ENCODE measurements at places on chromosomes 2 and 18. TPM values are rescaled to one million over a fixed set of nuclear protein-coding genes. Genes with fewer than 3 reads are reported as not detected.

- DNase-seq = no peak
Measured at GRCh38 chr2:148508878-148509287, 135.7 kb upstream of the EPC2 start.

SLC11A1 gene
- 0.70 TPM for polyA plus RNA-seq

GKN2 gene
- polyA plus RNA-seq = 1.1 TPM

DNA sequence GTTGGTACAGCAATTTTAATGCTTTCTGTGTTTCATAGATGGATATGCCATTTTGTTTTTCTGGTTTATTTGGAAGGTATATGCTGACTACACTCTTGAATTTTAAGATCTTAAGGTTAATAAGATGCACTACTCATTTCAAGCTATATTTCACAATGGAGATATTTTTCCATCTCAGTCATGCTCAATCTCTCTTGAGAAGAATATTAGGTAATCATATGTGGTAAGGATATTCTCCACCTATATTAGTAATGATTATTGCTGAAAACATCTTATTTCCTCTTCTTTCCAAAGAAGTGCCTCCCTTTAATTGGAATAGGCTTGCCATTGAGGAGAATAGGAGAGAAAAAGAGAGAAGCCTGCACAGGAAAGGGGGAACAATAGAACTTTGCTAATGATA lies 40.1 kb downstream of the EPB41L3 start:
- DNase-seq = no peak

DNA sequence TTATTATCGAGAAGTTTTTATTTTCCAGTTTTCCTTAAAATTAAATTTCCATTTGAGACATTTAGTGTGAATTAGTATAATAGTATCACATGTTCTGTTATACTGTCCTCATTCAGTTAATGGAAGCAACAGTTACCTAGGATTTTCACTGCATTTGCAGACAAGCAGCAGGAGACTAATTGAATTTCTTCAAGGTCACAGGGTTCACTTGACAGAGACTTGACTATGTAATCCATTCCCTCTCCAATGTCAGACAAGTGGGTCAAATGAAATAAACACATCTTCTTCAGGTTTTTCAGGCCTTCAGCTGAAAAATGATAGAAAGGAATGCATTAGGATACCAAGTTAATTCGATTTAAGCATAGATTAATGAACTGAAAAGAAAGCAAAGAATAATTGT lies 26.7 kb downstream of the NLRC4 start:
- DNase-seq = no peak

DNA sequence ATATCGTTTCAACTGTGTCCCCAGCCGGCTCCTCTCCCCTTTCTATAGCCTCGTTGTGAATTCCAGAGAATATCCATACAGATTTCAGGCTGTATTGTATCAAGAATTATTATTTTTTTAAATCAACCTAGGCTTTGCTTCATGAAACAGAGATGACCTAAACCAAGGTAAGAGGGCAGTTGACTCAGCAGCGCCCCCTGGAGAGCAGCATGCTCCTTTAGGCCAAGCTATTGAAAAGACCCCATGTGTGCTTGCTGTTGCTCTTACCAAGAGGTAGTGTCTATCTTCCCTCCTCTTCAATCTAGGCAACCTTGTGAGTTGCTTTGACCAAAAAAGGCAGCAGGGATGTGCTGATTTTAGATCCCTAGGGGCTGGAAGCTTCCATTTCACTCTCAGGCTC lies 426.7 kb upstream of the SMIM21 start:
- no peak for DNase-seq

GRCh38 chr18:74869904-74870863 lies 272.5 kb downstream of the ZNF407 start:
- DNase-seq = no peak

GRCh38 chr18:55328301-55328700 lies 259.7 kb downstream of the TCF4 start:
- DNase-seq = no peak

DNA sequence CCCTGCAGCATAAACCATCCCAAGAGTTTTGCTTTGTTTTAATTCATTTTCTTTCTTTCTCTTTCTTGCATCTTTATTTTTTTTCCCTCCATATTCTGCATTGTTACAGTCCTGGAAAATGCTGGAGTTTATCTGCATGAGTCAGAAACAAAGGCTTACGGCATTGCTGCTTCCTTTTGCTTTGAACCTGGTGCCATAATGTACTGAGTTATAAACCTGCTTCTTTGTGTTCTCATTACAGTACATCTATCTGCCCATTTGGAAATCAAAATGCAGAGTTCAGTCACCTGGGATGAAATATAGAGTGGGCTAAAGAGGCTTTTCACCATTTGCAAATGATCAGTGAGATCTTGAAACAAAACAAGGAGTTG lies 1009.2 kb upstream of the FANCL start:
- no peak for DNase-seq

GRCh38 chr2:102073168-102073724 lies 69.3 kb upstream of the IL1R1 start:
- no peak for DNase-seq

- DNase-seq = no peak
Measured at GRCh38 chr2:184004289-184004947, 593.9 kb upstream of the ZNF804A start.

GRCh38 chr2:55489467-55490062 lies 30.0 kb upstream of the CFAP36 start:
- DNase-seq = no peak

- no peak for DNase-seq
Measured at GRCh38 chr18:61466736-61467135, 133.5 kb downstream of the CDH20 start.

DNA sequence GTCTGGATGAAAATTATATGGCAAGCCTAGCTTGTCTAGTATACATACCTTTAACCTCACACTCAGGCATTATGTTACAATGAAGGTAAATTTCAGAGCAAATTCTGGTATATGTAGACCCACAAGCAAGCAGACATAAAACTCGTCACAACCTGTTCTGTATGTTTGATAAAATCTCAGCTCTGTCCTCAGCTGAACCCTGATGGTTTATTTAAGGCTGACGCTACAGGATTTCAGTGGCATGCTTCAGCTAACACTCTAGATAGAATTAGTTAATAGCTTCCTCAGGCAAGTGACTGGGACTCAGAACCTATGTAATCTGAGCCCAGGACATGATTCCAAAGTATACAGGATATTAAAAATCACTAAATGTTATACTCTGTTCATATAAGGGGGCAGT lies 68.2 kb upstream of the MC2R start:
- DNase-seq = no peak

GRCh38 chr2:39408351-39409136 lies 28.5 kb downstream of the MAP4K3 start:
- no peak for DNase-seq

UGT1A5 gene
- polyA plus RNA-seq = not detected
